ENCODE measurements at places on chromosomes 4 and X. TPM values are rescaled to one million over a fixed set of nuclear protein-coding genes. Genes with fewer than 3 reads are reported as not detected.

Gene WDR17
- 0.67 TPM for total RNA-seq

- H3K4me3 ChIP-seq: no peak overlapping the region
- H3K4me1 ChIP-seq: peaks cover 8% of the 10 kb centered on the region
- H3K36me3 ChIP-seq: no peaks in the 10 kb centered on the region
Observed at GRCh38 chrX:10722851-10723250, 102.5 kb upstream of the MID1 start.

GRCh38 chrX:78375894-78376293, 48.5 kb upstream of the CYSLTR1 start:
- no peak for DNase-seq
- H3K27ac ChIP-seq: no peak overlapping the region
- H3K27me3 ChIP-seq: no peaks in the 10 kb centered on the region
- H3K36me3 ChIP-seq: no peaks in the 10 kb centered on the region
- H3K4me1 ChIP-seq: no peaks in the 10 kb centered on the region
- no peak overlapping the region for H3K4me3 ChIP-seq

Gene EVC2
- 3.1 TPM for total RNA-seq

DNA sequence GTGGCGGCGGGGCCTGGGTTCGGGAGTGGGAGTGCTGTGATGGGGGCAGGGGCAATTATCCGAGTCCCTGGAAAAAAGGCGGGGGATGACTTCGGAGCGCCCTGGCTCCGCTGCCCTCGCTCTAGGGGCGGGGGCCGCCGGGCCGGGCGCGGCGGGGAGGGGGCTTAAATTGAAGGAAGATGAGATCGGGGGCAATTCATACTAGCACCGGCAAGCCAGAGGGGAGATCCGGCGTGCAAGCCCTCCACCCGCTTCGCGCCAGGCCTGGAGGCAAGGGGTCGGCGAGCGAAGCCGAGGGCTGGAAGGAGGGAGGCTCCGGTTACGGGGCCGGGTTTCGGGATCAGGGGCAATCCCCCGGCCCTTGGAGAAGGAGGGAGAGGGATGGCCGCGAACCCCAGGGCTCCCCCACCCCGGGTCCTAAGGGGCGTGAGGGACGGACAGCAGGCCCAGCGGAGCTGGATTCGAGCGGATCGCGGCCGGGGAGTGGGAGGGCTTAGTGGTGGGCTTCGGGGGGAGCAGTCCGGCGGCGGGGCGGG, 1.2 kb downstream of the BCORL1 start:
- H3K4me3 ChIP-seq: no peak overlapping the region
- H3K4me1 ChIP-seq: peaks cover 11% of the 10 kb centered on the region
- H3K36me3 ChIP-seq: no peaks in the 10 kb centered on the region
- H3K27me3 ChIP-seq: no peaks in the 10 kb centered on the region
- no peak for DNase-seq
- H3K27ac ChIP-seq: no peak overlapping the region

- no peak overlapping the region for H3K4me3 ChIP-seq
- H3K27me3 ChIP-seq: no peaks in the 10 kb centered on the region
- peaks cover 35% of the 10 kb centered on the region for H3K4me1 ChIP-seq
- H3K36me3 ChIP-seq: no peaks in the 10 kb centered on the region
- H3K27ac ChIP-seq: no peak overlapping the region
Observed at GRCh38 chrX:40007131-40007755, 90.5 kb downstream of the BCOR start.

DNA sequence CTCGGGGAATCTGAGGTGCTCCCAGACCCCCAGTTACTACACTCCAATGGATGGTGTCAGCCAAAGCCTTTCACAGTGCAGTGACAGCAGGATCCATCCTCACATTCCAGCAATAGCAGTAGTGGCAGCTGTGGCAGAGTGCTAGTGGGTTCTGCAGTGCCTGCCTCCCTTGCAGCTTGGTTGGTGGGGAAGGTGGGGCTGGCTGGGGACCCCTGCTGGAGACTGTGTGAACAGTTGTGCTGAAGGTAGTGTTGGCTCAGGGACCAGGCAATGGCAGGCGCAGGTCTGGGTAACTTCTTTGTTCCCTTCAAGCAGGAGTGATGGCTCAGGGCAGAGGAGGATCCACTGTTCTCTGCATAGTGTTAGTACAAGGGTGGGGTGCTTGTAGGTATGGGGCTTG, 343.7 kb upstream of the TRAM1L1 start:
- no peaks in the 10 kb centered on the region for H3K36me3 ChIP-seq
- no peak overlapping the region for H3K4me3 ChIP-seq
- no peak for DNase-seq
- H3K27ac ChIP-seq: no peak overlapping the region

DNA sequence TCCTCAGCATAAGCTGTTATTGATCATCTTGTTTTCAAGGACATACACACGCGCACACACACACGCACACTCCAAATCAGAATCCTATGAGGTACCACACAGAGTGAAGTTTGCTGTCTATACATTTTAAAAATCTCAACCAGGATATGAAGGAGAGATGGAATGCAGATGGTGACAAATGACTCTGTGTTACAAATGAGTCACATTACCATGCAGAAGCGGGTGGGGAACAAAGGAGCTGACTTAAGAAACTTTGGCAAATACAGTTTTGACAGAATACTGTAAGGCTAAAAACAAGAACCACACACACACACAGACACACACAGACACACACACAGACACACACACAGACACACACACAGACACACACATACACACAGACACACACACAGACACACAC, 81.7 kb downstream of the RELL1 start:
- no peaks in the 10 kb centered on the region for H3K27me3 ChIP-seq
- no peak for DNase-seq
- peaks cover 4% of the 10 kb centered on the region for H3K4me1 ChIP-seq
- H3K4me3 ChIP-seq: no peak overlapping the region
- peaks cover 5% of the 10 kb centered on the region for H3K36me3 ChIP-seq

All from osteocyte (in vitro differentiated cells).